ENCODE measurements at places on chromosomes 1 and 21.

- no peak for DNase-seq
These were observed 138.5 kb upstream of the ZNHIT6 start for GRCh38 chr1:85846706-85847105.

DNA sequence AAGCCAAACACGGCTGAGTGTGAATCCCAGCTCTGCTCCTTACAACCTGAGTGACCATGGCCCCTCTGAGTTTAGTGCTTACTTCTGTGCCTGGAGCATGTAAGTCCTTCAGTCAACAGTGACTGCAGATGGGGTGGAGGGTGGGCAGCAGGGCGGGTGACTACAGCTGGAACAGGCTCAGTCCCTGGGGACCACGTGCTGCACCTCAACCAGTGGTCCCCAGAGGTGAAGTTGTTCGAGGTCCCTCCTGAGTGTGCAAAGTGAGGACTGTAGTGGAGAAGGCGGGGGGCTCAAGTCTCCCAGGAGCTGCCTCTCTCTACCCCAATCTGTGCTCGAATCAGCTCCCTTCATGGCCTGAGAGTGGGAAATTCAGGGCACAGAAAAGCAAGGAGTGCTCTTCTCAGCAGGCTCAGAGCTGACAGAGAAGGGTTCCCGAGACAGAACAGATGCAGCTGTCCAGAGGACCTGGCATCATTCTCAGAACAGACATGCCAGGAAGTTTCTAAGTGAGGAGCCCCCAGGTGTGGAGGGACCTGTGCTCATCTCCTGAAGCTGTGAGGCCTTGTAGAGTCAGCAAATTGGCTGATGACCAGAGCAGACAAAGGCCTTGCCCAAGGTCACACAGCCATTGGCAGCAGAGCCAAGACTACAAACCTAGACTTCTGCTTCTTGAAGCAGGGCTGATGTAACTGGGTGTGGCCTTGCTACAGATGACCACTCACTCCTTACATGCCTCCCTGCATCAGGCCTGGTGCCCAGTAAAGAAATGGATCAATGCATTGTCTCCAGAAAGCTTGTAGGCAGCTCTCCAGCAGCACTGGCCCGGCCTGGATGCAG lies 61.7 kb upstream of the EDN2 start:
- no peak for DNase-seq

GRCh38 chr1:210587566-210587965 lies 258.9 kb downstream of the HHAT start:
- DNase-seq, result no peak

DNA sequence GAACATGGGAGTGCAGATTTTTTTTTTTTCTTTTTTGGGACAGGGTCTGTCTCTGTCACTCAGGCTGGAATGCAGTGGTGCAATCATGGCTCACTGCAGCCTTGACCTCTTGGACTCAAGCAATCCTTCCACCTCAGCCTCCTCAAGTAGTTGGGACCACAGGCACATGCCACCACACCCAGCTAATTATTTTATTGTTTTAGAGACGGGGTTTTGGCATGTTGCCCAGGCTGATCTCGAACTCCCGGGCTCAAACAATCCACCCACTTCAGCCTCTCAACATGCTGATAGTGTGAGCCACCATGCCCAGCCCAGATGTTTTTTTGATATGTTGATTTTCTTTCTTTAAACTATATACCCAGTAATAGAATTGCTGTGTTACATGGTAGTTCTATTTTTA lies 57.7 kb downstream of the RGSL1 start:
- DNase-seq, result no peak

DNA sequence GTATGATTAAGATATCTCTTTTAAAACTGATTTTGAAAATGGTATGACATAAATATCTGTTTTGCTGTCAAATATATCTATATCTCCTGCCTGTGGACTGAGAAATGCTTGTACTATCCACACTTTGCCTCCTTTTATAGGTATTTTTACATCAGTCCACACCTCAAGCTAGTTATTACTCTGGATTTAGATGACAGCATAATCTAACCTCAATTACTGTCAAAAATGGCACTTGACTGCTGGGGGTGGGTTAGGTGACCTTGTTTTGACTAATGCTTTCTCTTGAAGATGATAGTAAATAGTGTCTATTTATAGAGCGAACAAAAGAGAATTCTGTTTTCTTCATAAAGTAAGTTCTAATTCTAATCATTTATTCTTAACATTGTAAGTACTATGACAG lies 9.1 kb downstream of the ADGRL2 start:
- DNase-seq, result no peak

DNA sequence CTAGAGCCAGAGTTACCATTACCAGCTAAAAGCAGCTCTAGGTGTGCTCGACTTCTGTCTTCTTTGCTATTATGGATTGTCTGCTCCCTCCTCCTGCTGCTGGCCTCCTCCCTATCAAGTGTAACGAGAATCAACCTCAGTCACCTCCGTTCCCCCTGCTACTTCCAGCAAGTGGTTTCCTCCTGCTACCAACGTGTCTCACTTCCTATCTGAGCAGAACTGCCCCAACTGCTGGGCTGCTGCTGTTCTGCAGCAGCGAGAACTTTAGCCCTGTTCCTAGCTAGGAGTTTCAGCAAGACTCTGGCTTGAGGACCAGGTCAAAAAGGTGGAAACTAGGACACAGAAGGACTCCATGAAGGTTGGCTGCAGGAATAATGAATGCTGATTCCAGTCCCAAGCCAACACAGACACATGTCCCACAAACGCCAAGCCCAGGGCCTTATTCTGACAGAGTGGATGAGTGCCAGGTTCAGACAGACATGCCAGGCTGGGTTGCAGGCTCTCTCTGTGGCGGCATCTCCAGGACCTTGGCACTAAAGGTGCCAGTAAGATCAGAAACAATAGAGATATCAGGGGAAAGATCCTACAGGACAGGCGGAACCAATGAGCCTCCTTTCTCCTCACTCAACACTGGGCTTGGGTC lies 46.9 kb downstream of the CD34 start:
- DNase-seq, result no peak

- DNase-seq, result no peak
These were observed 45.6 kb upstream of the JAK1 start for GRCh38 chr1:65011983-65012382.

Measured in NCI-H460 (cell line).